ENCODE measurements at places on chromosomes 6 and 20.
A peak's percentile ranks its signal among the peaks of the same experiment; 100 is the strongest.

GRCh38 chr20:32189691-32190615 is 17.6 kb downstream of the PLAGL2 start:
- peak; percentile 37 for DNase-seq

DNA sequence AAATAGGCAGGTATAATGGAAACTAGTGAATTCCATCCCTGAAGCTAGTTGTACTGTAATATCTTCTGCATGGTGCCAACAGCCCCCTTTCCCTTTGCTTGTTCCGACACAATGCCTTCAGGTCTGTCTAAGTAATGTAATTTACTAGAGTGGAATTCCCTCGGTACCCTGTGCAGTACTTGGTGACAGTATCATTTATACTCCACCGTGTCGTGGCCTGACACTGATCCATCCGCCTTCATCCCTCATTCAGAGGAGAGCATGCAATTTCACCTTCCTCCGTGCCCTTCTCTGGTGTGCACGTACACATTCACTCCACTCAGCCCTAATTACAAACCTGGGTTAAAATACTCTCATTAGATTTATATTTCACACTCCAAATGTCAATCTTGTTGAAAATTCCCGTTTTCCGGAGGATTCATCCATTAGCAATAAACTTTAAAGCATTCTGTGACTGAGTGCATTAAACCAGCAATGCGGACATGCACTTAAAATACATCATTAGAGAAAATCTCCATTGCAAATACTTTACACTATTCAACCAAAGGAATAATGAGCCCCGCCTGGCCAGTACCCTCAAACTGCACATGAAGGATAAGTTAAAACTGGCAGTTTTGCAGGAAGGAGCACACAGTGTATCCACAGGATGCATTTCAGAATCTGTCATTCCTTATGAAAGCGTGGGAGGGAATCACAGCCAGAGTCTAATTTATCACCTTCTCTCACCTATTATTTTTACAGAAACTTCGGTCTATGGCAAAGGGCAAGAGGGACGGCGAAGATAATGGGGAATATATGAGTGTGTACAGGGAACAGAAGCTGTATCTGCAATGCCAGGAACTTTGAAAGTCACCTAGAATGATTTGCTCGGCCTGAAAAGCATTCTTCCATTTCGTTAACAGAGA is 182.5 kb downstream of the GJA10 start:
- DNase-seq: no peak

DNA sequence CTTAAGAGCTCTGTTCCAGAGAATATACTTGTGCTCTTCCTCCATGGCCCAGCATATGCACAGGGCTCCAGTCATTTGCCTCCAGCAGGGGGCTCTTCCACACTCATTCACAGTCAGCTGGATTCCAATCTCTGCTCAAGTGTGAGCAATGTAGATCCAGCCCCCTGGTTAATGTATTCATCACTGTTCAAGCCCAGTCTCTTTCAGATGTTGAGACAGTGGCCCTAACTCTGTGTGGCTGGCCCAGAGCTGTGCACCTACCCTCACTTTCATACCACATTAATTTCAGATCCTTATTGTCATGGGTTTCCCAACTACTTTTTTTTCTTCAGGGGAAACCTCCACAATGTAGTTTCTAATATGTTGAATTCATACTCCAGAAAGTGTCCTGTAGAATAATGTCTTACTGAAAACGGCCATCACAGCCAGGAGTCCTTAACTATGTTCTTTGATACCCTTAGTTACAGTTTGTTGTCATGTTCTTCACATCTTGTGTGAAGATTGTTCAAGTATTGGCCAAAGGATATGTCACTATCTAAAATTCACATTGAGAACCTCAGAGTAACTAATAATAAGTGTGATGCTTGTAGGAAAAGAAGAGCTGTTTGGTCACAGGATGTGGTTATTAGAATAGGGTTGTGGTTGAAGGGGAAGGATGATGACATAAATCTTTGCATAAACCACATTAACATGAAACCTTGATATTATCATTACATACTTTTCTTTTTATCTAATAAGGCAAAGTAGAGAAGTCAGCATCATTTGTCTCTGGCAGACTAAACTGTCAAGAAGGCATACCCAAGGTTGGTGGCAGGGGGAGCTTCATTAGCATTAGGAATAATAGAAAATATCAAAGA is 14.4 kb upstream of the HLA-DQA1 start:
- peak; percentile 89 for DNase-seq

- DNase-seq: no peak
Observed at GRCh38 chr20:39453890-39454289, 491.7 kb downstream of the DHX35 start.

- DNase-seq: no peak
Observed at GRCh38 chr6:14401246-14401645, 283.7 kb downstream of the CD83 start.

- DNase-seq: no peak
Observed at GRCh38 chr20:7500231-7500663, 440.0 kb downstream of the HAO1 start.

GRCh38 chr20:13554076-13554475 is 84.7 kb downstream of the TASP1 start:
- DNase-seq: no peak

Data from central memory CD4-positive, alpha-beta T cell (primary cell).